ENCODE measurements at places on chromosomes 13 and 19. TPM values are rescaled to one million over a fixed set of nuclear protein-coding genes. Genes with fewer than 3 reads are reported as not detected.
A peak's percentile ranks its signal among the peaks of the same experiment; 100 is the strongest.

DNA sequence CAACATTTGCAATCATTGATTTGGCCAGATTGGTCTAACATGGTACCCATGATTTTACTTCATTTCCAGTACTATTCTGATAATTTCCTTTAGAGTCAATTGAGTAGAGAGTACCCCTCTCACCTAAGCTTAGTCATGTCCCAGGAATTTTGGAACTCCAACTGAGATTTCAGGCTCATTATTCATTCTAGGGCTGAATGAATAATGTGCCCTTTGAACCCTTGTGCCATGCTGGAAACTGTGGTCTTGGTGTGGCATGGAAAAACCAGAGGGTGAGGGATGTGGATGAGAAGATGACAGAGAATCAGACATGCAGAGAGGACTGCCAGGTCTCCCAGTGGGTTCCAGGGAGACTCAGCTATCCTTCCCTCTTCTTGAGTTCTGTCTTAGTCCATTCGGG is 30.2 kb downstream of the ITM2B start:
- DNase-seq, result no peak

- no peak for DNase-seq
Observed at GRCh38 chr19:55027472-55028337, 10.4 kb downstream of the GP6 start.

GRCh38 chr13:77859450-77859849 is 59.2 kb downstream of the EDNRB start:
- DNase-seq, result no peak

- DNase-seq, result no peak
Observed at GRCh38 chr13:113448885-113449692, 4.2 kb downstream of the ADPRHL1 start.

GRCh38 chr13:101916108-101916774 is 463.8 kb downstream of the ITGBL1 start:
- peak; percentile 87 for DNase-seq

GRCh38 chr19:5547881-5548280 is 19.9 kb downstream of the TINCR start:
- peak; percentile 60 for DNase-seq

- no peak for DNase-seq
Observed at GRCh38 chr19:6662702-6663101, 7.3 kb downstream of the TNFSF14 start.

DNA sequence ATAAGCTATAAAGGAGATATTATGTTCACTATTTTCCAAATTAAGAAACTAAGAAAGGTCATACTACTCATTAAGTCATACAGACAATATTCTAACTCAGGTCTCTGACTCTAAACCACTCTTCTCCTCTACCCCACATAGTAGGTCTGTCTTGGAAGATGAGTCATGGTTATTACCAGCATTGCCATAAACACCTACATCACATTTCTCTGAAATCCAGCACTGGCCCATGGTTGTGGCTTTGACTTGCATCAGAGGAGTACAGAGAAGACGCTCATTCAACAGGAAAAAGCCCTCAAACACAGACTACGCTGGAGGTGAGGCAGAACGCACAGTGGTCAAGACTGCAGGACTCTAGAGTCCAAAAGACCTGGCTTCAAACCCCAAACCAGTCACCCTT is 476.8 kb downstream of the COG6 start:
- no peak for DNase-seq

- DNase-seq, result peak; percentile 67
Observed at GRCh38 chr19:40802300-40803169, 3.5 kb downstream of the EGLN2 start.

DNA sequence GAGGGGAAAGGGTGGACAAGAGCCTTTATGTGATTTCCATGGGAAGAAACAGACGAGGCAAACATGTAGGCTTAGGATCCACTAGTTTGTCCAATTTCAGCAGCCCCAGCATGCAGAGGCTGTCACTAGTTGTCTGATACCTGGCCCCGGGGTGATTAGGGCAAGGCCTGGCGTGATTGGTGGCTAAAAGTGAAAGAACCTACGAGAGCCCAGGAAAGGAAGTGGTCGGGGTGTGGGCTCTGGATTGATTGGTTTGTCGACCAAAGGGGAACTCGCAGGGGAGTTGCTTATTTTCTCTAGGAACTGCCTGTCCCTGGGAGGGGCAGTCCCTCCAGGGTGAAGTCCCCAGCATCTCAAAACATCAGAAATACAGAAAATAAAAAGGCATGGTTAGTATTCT is 64.2 kb upstream of the UQCRFS1 start:
- no peak for DNase-seq

DNA sequence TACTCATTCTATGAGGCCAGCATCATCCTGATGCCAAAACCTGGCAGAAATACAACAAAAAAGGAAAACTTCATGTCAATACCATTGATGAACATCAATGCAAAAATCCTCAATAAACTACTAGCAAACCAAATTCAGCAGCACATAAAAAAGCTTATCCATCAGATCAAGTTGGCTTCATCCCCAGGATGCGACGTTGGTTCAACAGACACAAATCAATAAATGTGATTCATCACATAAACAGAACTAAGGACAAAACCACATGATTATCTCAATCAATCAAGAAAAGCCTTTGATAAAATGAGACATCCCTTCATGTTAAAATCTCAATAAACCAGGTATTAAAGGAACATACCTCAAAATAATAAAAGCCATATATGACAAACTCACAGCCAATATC is 134.3 kb downstream of the UGGT2 start:
- DNase-seq, result no peak

DNA sequence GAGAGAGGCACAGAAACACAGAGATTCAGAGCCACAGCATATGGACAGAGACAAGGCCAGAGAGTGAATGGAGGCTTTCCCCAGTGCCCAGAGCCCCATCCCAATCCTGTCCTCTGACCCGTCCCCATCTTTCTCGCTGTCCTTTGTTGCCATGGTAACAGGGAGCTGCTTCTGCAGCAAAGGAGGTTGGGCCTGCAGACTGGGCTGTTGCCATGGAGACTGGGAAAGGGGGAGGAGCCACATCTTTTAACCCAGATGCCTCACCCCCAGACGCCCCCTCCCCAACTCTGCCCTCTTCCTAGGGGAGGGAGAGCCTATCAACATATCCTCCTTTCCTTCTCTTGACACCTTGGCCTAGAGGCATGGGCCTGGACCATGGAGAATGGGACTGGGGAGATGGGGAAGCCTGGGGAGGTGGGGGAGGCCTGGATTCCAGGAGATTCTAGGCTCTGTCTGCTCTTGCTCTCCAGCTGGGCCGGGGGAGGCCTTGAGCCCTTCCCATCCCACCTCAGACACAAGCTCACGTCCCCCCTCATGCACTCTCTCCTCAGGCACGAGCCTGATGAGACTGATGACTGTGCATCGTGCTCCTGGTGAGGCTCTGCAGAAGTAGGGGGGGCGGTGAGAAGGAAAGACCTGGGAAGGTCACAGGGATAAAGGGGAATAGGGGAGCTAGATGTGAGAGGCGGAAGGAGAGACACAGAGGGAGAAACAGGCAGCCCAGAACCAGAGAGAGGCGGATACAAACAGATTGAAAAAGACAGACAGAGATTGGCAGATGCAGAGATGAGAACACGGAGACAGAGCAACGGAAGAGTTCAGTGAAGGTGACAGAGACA is 2.1 kb upstream of the ATP1A3 start:
- peak; percentile 90 for DNase-seq

C13orf46 gene
- 0.96 TPM for polyA plus RNA-seq

SBNO2 gene
- 15.7 TPM for polyA plus RNA-seq
